Esophagus squamous epithelium (tissue), 5 donors: ENCODE measurements at places on chromosomes 12 and 14. TPM values are rescaled to one million over a fixed set of nuclear protein-coding genes. Genes with fewer than 3 reads are reported as not detected.

Gene SLC8A3
- 0.09 TPM for total RNA-seq

Gene NPAS3
- total RNA-seq, result 1.1 TPM

Gene GPR84
- not detected for total RNA-seq

Gene CD163L1
- 0.15 TPM for total RNA-seq

Gene PLEKHD1
- total RNA-seq, result 0.19 TPM

Gene TAS2R7
- not detected for total RNA-seq

Gene NEDD1
- 8.3 TPM for total RNA-seq

Gene TDRD9
- total RNA-seq, result 0.72 TPM

Gene FBRSL1
- total RNA-seq, result 13.4 TPM

Gene PLXNC1
- total RNA-seq, result 6.7 TPM

Gene WNT1
- not detected for total RNA-seq

Gene TPCN1
- 15.5 TPM for total RNA-seq

Gene EPS8
- total RNA-seq, result 17.3 TPM

Gene FOXA1
- 27.7 TPM for total RNA-seq

Gene POTEG
- total RNA-seq, result not detected

Gene CRACR2A
- 1.5 TPM for total RNA-seq

Gene ACACB
- total RNA-seq, result 11.1 TPM

Gene PRH2
- total RNA-seq, result not detected

Gene TAS2R9
- 0.66 TPM for total RNA-seq

Gene OR4K17
- not detected for total RNA-seq

Gene MYO1H
- not detected for total RNA-seq

Gene TRHDE
- total RNA-seq, result not detected

Gene ARHGAP9
- total RNA-seq, result 20.4 TPM

Gene SRRM4
- not detected for total RNA-seq

Gene FAIM2
- total RNA-seq, result 0.19 TPM

Gene LRTM2
- total RNA-seq, result not detected

Gene SYNE3
- total RNA-seq, result 1.8 TPM

Gene CPNE6
- not detected for total RNA-seq

Gene ZNF605
- 5.1 TPM for total RNA-seq

Gene KLRC3
- total RNA-seq, result 1.5 TPM

Gene RNASE4
- 4.2 TPM for total RNA-seq

Gene KRT82
- not detected for total RNA-seq

Gene LMNTD1
- total RNA-seq, result not detected

Gene AQP2
- total RNA-seq, result not detected

Gene TMEM132D
- not detected for total RNA-seq
